ENCODE measurements at places on chromosomes 12 and 14.

GRCh38 chr14:92489394-92490238 lies 24.0 kb upstream of the RIN3 start:
- DNase-seq, result no peak

GRCh38 chr12:109580272-109580671 lies 6.7 kb downstream of the MVK start:
- no peak for DNase-seq

- DNase-seq, result no peak
These were observed 67.1 kb downstream of the CPNE8 start for GRCh38 chr12:38838056-38838850.

DNA sequence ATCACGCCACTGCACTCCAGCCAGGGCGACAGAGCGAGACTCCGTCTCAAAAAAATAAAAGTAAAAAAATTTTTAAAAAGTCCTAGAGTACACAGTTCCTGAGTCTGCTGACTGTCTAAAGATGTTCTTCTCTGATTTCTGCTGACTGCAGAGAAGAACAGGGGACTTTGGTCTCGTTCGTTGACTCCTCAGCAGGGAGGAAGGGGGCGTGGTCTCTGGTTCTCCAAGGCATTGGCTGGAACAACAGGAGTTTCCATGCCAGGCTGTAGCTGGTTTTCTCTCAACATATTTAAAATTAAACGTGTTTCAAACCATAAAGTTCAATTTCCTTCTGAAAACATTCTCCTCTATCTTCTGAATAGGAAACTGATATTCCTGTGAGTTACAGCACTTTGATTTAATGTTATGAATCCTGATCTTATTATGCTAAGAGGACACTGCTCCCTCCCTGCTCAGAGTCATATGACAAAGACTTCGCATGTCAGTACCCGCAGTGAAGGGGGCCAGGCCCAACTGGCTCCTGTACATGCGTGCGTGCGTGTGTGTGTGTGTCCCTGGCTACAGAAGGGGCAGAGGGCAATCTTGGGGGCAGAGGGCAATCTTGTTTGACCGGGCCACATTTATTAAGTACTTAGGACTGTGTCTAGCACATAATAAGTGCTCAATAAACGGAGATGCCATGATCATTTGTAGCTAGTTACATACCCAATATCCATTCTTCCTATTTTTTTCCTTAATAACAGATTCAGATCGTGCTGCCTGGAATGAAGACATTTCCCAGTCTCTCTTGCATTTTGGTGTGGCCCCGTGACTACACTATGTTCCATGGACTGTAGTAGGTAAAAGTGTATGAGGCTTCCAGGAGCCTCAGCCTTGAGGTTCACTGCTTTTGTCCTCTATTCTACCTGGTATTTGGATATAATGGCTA lies 16.5 kb upstream of the HNF1A start:
- DNase-seq, result no peak

DNA sequence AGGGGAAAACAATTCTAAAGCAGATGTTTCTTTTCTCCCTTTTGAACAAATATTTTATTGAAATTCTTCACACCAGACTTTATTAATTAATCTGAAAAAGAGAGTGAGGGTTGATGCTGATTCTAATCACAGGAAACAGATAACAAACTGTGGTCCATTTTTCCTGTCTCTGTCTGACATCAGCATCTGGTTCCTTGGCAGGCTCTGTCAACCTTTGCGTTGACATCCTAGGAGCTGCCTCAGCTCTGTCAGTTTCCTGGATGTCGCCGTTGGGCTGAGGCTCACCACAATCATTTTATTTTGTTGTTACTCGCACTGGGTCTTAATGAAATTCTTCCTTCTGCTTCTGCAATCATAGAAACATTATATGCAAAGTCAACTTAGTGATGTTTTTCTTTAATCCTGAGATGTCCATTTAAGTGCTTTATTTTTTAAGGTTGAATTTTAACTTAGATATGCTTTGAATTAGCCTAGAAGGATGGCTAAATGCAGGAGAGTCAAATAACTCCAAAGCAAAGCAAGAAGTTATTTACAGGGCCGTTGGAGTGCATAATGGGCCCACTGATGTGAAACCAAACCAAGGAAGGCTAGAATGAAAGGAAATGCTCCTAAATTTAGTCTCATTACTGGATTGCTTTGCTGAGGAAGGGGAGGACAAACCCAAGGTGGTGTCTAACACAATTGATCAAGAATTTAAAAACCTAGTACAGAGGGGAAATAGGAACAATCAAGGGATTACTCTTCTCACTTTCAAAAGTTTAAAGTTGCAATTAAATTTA lies 542.4 kb downstream of the FLRT2 start:
- no peak for DNase-seq

GRCh38 chr14:32602699-32603098 lies 273.6 kb downstream of the AKAP6 start:
- no peak for DNase-seq

DNA sequence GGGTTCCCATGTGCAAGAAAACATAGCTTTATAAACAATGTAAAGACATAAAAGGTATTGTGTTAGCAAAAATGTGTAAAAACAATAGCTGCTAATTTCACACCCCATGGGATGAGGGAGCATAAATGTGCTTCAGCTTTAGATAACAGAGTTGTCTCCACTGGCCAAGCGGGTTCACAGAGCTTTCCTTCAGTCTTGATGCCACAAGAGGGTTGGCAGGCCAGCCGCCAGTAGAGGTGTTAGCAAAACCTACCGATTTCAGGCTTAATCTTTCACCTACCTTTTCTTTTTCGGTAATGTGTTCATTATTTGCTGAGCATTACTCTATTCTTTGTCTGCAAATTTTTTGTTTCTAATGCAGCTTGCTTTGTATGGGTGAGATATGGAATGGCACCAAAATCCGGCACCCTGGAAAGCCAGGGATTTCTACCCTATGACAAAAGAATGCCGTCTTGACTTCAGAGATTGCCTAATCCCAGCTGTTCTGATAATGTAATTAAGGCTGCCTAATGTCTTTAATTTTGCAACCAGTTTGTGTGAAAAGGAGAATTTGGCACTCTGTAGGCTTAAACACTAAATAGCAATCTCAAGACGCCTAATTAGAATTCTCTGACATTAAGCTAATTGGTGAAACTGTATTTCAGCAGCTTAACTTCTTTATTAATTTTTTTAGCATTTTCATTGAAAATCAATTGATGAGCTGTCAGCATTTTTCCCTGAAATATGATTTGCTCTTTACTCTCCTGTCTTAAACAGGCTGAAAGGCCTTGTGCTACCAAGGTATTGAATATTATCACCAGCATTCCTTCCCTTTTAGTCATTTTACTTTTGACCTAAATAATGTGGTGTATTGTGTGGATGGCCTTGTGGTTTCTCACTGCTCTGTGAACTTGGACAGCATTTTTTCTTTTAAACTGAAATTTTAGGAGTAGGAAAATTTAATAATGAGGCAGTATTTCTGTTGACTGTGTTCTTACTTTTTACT lies 60.7 kb downstream of the POLR3B start:
- no peak for DNase-seq

DNA sequence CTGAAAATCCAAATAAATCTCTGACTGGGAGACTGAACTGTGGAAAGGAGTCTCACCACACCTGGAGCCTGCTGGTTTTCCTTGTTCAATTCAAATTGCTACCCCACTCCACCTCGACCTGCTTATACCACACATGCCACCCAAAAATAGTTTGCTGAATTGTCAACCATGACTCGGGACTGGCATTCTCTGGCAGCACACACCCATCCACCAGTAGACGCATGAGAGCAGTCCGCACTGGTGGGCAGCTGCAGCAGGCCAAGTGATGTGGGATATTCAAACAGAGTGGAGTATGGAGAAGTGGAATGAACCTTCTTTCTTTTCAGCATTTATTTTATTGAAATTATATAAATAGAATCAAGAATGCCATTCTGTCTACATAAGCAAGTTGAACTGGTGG lies 38.7 kb upstream of the SYCP3 start:
- DNase-seq, result no peak

DNA sequence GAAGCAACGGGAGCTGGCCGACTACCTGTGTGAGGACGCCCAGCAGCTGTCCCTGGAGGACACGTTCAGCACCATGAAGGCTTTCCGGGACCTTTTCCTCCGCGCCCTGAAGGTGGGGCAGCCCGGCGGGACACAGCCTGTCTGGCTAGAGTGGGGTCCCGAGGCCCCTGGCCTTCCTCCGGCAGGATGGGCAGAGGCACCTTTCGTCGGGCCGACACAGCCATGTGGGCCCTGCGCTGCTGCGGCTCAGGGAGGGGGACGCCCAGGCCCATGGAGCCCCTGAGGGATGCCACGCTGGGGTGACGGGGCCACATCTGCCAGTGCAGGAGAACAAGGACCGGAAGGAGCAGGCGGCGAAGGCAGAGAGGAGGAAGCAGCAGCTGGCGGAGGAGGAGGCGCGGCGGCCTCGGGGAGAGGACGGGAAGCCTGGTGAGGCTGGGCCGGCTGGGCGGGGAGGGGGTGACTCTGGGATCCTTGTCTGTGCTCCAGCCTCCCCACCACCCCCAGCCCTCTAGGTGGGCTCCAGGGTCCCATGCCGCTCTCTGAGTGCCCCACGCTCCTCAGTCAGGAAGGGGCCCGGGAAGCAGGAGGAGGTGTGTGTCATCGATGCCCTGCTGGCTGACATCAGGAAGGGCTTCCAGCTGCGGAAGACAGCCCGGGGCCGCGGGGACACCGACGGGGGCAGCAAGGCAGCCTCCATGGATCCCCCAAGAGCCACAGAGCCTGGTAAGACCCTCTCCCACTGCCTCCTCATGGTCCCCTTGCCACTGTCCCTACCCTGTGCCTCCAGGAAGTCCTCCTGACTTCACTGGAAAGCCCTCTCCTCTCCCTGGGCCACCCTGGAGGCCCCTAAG lies 10.9 kb upstream of the ADSS1 start:
- DNase-seq, result no peak

DNA sequence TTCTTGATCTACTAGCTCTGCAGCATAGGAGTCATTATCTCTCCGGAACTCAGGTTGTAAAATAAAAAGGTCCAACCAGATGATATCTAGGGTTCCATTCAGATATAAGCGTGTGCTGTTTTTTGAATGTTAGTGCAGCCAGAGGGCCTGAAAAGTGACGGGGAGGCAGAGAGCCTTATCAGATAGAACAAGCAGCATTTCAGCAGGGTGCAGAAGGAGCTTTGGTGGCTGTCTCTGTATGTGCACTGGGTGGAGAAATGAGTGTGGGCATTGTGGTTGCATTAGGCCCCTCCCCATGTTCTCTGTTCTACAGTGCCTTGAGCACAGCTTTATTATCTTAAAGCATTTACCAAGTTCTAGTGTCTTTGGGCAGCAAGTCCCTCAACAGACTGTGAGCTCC lies 275.1 kb downstream of the NRXN3 start:
- no peak for DNase-seq

DNA sequence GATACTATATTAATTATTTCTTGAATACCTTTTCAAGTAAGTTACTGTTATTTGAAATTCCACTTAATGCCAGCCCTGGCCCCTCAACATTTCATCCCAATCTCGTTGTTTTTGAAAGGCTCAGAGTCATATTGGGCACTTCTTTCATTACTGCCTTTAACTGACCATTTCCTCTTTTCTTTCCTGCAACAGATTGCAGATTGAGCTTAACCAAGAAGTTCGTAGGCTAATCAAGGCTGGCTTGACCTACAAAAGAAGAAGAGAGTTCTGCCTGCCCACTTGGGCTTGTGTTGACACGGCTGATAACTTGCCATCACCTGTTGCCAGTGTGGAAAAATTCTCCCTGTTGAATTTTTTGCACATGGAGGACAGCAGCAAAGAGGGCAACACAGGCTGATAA lies 91.0 kb downstream of the FLRT2 start:
- DNase-seq, result no peak

GRCh38 chr12:98388126-98388525 lies 127.3 kb upstream of the TMPO start:
- no peak for DNase-seq

DNA sequence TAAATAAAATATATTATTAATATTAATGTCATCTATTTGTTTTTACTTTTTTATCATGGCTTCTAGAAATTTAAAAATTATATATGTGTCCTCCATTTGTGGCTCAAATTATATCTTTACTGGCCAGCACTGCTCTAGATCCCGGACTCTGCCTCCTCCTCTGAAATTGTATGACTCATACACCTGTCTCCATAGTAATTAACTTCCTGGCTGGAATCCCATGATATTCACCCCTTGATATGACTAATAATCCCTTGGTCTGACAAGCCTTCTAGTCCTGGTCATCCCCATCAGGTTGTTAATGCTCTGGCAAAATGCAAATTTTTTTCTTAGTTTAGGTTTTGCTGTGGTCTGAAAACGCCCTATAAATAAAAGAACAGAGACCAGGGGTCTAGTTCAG lies 116.2 kb downstream of the BMP4 start:
- DNase-seq, result no peak

- peak; percentile 32 for DNase-seq
These were observed 8.7 kb downstream of the TMEM119 start for GRCh38 chr12:108589028-108589839.

DNA sequence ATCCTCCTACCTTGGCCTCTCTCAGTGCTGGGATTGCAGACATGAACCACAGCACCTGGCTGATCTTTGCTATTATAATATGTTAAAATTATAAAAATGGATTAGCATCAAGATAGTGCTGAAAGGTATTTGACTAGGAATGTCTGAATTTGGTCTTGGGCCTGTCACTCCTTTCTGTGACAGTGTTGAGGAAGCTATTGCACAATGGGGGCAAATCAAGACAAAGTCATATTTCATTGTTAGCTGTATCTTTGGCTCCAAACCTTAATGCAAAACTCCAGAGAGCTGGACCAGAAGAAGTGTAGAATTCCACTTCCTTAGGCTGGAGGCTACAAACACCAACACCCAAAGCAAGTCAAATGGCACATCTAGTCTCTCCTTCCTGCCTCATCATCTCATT lies 42.2 kb downstream of the ZCRB1 start:
- no peak for DNase-seq

- peak; percentile 20 for DNase-seq
These were observed 5.9 kb upstream of the KRT3 start for GRCh38 chr12:52801773-52802172.

DNA sequence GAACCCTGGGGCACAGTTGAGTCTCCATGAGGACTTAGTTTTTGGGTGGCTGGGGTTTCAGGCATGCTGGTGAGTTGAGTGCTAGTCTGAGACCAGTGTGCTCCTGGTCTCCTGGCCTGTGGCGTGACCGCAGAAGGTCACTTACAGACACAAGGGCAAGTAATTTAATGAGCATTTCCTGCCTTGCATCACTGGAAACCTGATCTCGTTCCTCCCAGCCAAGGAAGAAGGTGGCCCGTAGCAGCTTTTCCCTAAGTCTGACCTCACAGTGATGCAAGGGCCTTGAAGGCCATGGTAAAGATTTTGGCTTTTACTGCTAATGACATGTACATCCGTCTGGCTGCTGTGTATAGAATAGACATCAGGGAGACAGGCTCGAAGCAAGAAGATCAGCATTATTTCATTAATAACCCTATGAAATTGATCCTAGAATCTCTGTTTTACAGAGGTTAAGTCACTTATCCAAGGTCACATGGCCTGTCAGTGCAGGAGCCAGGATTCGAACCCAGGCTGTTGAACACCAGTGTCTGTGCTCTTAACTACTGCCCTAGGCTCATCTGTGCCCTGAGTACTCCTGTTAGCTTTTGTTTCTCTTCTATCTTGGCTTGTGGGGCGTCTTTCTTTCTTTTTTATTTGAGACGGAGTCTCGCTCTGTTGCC lies 4.6 kb downstream of the TMEM120B start:
- no peak for DNase-seq
